ENCODE measurements at places on chromosomes 2 and 18.

DNA sequence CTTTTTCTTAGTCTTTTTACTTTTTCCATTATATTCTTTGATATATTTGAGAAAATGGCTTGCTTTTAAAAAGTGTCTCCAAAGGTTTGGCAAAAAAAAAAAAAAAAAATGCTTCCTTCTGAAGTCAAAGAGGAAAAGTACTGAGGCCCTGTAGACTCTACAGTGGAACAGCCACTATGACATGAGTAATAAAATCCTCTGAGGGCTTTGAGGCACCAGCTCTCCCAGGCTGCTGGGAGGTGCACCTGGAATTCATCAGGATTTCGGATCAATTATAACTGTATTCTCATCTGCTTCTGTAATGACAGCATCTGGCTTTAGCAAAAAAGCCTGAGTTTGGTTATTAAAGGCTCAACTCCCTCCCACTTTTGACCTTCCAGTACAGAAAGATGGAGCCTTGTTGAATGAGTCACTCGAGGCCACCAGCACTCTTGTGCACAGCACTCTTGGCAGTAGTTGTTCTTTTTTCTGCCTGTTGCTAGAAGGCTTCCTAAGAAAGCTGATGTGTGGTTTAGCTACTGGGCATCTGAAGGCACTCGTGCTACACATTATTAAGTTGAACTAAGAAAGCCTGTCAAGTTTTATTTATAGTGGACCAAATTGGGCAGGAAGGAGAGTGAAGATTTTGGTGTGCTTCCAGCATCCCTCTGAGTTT is 131.3 kb downstream of the PRPF40A start:
- peak; percentile 97 for DNase-seq

DNA sequence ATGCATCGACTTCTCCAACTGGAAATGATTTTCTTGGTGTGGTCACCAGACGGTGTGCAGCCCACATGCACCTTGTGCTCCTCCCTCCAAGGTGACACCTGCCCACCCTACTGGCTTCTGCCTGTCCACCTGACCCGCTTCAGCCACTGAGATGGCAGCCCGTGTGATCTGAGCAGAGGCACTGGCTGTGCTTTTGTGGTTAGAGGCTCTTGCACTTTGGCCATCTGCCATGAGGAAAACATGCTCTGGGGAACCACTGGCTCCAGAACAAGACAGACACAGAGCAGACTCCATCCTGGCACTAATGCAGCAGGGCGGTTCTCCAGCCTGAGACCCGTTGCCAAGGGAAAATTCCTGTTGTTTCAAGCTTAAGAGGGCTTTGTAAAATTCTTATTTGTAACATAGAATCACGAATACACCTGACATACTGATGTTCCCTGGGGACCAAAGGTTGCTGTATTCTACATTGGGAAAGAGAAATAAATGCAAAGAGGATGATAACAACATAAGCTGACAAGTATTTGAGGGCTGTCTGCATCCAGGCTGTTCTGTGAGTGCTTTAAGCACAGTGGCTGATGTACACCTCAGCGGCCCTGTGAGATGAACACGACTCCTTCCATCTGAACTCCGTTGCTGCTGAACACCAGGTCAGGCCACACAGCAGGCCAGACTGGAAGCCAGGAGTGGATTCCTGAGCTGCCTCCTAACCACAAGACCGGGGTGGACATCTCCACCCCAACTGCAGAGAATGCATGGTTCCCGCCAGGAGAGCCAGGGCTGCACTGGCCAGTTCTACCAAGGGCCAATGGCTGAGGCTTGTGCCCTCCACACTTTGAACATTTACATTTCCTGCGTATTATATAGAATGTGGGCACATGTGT is 820.4 kb downstream of the GALR1 start:
- DNase-seq, result no peak

DNA sequence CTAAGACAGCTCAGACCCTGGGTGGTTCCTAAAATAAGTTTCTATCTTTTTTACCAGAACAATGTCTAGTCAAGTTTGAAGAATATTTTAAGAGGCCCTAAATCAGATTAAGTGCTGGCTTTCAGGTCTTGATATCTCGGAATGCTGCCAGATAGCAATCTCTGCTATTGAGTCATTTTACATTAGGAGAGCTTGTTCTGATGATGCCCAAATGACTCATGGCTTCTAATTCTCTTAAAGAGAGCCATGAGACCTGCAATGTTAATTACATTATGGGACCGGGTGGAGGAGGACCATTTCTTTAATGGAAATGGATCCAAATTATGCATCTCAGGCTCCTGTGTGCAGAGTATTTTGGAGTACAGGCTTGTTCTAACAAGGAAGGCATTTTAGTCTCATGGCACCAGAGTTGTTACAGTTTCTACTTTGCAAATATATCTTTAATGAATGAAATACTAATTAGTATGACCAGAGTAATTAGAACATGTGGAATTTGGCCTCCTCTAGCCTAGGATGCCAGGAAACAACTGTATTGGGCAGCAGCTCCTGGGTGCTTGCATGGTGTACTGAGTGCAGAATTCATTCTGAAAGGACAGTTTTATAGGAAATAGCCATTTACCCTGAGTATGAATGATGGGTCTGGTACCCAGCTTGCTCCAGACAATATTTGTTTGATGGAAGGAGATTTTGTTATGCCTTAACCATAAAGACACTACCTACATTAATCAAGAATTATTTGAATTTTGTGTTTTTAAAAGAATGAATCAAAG is 94.0 kb upstream of the SULT1C3 start:
- no peak for DNase-seq

DNA sequence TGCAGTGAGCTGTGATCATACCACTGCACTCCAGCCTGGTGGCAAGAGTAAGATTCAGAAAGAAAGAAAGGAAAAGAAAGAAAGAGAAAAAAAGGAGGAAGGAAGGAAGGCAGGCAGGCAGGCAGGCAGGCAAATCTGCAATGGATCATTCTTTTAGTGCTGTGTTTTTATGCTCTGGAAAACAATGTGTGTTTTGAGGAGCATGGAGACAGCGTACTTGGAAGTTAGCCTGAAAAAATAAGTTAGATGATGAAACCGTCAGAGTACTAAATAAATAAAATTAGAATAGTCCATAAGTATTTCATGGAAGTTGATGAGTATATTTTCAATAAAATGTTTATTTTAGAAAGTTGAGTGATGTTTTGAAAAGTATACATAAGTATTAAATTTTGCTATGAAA is 366.4 kb upstream of the CDH20 start:
- peak; percentile 57 for DNase-seq

DNA sequence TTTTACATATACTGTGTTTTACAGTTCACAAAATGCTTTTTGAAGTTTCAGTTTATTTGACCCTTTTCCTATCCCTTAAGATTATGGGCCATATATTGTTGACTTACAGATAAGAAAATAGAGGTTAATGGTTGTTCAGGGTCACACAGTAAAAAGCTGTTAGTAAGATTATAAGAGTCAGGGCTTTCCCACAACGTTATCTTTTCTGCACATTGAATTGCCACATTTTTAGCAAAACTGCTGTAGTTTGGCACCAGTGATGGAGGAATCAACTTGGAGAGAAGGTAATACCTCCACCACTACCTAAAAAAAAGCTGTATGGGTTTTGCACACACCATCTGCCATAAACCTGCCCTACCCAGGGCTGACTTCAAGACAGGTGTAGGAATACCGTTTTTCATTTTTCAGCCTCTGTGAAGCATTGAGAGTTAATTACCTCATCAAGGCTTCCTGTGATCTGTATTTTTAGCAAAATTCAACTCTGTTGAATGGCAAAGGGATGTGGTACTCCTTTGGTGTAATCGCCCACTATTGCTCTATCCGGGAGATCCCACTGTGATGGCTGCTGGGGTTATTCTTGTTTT is 5.0 kb downstream of the SOWAHC start:
- no peak for DNase-seq

- DNase-seq, result no peak
Observed at GRCh38 chr2:177289824-177290628, 25.5 kb upstream of the NFE2L2 start.

DNA sequence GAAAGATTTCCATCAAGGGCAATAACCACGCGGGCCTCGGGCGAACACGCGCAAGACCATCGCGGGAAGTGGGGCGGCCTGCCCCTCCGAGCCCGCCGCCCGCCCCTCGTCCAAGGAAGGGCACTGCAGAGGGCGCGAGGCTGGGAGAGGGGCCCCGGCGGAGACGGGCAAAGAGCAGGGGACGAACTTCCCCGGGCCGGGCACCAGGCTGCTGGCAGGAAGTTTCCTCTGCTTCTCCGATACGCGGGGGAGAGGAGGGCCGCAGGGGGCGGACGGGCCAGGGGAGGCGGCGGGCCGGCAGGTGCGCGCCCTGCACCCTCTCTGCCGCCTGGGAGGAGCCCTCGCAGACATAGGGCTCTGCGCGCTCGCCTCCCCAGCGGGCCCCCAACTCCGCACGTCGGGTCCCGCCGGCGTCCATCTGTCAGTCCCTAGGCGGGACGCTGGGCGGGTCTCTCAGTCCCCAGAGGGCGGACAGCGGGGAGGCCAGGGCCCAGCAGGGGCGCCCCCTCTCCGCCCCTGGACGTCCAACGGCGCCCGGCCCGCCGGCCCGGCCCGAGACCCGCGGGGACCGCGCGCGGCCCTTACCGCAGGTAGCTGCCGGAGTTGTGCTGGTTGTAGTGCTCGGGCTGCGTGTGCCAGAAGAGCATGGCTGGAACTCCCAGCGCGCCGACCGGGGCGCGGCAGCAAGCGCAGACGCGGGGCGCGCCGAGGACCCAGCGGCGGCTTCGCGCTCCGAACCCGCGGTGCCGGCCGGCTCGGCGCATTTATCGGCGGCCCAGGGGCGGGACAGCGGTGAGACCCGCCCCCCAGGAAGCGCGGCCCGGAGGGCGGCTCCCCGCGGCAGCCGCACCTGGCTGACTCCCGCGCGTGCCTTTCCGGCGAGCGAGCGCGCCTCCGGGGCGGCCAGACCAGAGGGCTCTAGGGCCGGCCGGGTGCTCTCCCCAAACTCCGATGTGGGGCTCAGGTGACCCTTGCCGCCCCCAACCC is at the start of gene TFCP2L1:
TSS of gene TFCP2L1 (minus strand) at position 740 of the 987 bp plus-strand sequence. CDS start at position 647, 93 bp downstream.
- DNase-seq, result no peak

DNA sequence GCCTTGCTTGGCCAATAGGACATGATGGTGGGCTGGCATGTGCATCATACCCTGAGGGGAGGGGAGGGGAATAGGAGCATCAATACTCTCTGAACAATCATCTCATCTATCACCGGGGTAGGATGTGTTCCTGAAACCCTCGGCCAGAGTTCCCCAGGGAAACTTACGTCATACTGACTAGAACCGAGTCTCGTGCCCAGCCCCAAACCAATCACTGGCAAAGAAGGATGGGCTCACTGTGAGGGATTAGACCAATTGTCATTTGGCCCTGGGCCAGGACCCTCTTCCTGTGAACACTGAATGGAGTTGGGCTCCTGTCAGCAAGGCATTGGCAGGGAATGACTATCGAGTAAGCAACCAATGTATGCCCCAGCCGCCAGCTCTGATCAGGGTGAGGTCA is 261.5 kb downstream of the MYCN start:
- no peak for DNase-seq

- no peak for DNase-seq
Observed at GRCh38 chr2:73836141-73836943, 7.6 kb downstream of the STAMBP start.

DNA sequence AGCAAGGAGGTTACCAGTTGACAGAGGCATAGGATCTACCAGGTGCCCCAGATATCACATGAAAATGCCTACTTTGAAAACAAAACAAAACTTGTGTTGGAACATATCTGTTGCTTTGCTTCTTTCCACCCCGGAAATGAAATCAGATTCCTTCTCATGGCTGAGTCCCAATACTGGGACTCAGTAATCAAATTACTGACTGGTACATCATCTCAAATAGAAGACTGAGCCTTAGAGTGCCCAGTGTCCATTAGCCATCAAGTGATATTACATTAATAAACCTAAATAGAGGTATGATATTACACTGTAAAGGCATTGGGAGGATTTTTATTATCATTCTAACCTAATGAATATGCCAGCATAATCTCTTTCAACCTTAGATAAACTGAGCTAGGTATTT is 48.6 kb upstream of the MSTN start:
- DNase-seq, result no peak

DNA sequence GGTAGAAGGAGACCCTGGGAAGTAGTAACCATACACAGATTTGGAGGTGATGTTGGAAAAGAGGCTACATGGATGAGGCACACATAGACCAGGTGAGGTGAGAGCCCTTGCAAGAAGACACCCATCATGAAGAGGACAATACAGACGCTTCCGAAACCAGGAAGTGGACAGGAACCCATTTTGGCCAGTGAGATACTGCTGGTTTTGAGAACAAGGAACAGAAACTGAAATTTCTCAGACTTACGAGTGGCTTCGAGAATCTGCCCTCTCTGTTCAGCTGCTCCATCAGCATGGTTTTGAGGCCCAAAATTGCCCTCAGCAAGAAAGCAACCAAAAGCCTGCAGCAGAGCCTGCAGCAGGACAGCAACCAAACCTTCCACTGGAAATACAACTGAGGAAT is 479.1 kb upstream of the NRXN1 start:
- DNase-seq, result no peak

DNA sequence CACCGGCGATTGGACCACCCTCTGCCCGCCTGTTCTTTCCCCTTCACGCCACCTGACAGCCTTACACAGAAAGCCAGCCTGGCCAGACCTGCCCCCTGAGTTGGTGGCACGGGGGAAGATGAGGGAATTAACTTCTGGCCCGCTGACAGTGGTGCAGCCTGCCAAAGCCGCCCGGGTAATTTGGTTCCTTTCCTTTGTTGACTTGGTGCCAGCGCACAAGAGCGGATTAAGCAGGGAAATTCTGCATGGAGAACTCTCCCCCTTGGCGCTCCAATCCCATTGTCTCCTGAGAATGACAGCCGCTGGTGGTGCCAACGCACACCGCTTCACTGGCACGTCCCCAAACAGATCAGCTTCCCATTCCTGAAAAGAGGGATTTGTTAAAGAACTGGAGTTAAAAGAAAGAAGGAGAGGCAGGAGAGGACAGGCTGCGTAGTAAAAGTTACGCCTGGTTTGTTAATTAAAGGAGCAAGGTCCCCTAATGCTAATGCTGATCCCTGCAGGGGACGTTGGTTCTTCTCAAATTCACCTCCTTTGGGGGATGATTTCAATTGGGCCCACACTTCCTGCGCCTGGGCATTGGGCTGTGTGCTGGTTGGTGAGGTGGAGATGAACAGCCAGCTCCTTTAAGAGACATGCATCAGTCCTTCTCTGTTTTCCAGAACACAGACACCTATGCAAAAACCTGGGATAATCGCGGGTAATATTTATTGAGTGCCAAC is 286.8 kb downstream of the MYCN start:
- no peak for DNase-seq

- DNase-seq, result no peak
Observed at GRCh38 chr2:108905906-108906305, 83.1 kb downstream of the EDAR start.

DNA sequence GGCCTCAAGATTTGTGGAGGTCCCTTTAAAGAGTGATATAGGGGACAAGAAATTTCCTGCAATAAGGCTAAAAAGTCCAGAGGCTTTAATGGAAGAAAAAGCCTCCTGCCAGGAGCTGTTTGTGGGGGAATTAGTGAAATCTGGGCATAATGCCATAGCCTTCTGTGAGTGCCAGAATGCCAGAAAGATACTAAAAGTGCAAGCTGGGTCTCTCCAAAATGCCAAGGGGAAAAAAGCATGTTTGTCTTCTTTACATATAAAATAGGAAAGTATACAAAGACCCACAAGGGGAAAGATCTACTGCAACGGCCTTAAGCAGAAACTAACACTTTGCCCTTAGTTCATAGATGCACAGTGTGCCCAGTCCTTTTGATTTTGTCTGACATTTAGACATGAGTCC is 647.7 kb upstream of the ZNF804A start:
- no peak for DNase-seq

- DNase-seq, result no peak
Observed at GRCh38 chr2:32262105-32262504, 2.6 kb downstream of the NLRC4 start.

Measured in fibroblast of gingiva (primary cell).